OCI-M1 (cell line): ENCODE measurements at places on chromosomes 16 and 17.
A peak's percentile ranks its signal among the peaks of the same experiment; 100 is the strongest.

GRCh38 chr17:18129041-18129502, 20.5 kb downstream of the MYO15A start:
- peak; percentile 2 for DNase-seq

DNA sequence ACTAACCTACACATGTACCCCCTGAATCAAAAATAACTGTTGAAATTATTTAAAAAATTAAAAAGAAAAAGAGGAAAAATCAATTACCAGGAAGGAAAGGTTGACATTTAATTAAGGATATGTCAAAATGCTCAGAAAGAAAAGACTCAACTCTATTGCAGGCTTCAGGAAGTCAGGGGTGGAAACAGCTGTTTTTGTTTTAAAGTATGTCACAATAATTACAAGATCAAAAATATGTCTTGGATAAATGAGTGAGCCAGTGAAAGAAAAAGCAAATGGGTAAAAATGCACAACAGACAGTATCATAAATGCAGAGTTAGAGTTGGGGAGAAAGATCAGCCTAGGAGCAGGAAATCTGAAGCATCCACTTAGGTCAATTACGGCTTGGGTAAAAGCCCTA, 146.0 kb downstream of the CDH11 start:
- DNase-seq = no peak

DNA sequence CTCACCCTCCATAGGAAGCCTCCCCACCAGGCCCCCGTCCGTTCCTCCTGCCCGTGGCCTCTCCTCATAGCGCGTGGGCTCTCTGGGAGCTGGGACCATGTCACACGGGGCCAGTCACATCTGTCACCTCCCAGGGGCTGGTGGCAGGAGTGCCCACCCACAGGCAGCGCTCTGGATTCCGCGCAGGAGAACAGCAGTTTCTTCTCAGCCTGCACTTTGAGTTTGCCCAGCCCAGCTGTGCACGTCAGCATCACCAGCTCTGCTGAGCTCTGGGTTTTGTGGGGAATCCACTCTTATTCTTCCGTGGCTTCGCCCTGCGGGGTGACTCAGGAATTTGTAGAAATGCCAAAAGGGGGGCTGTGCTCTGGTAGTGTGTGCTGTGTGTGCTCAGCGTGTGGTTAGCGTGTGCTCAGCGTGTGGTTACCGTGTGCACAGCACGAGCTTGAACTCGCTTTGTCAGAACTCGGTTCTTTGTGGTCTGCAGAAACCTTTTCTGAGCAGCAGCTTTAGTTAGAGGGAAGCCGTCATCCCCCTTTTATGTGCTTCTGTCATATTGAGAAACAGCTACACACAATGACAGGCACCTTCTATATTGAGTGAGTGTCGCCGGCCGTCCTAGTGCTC, 3.2 kb downstream of the ACSF3 start:
- no peak for DNase-seq

DNA sequence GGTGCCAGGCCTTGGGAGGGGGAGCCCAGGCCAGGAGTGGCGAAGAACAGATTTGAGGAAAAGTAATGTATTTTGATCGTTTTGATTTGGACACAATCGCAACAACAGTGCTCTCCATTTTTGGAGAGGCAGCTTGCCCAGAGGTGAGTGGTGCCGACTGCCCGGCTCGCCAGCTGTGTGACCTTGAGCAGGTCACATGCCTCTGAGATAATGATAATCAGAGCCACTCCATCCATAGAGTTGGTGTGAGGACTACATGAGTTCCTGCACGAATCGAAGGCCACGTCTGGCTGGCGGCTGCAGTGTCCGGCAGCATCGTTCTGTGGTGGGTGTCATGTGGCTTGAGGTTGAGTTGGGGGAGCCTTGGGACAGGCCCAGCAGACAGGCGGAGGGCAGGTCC, 20.7 kb downstream of the LLGL2 start:
- DNase-seq = no peak

GRCh38 chr17:32155896-32156295, 13.6 kb downstream of the RHOT1 start:
- DNase-seq = no peak

GRCh38 chr16:84884596-84885341, 65.0 kb downstream of the CRISPLD2 start:
- DNase-seq = no peak

- DNase-seq = no peak
These were observed 669.4 kb downstream of the CDH11 start for GRCh38 chr16:64452446-64452845.
